ENCODE measurements at places on chromosomes 13 and 19.

GRCh38 chr19:12953138-12953798 is 3.8 kb downstream of the GADD45GIP1 start:
- no peak for DNase-seq

DNA sequence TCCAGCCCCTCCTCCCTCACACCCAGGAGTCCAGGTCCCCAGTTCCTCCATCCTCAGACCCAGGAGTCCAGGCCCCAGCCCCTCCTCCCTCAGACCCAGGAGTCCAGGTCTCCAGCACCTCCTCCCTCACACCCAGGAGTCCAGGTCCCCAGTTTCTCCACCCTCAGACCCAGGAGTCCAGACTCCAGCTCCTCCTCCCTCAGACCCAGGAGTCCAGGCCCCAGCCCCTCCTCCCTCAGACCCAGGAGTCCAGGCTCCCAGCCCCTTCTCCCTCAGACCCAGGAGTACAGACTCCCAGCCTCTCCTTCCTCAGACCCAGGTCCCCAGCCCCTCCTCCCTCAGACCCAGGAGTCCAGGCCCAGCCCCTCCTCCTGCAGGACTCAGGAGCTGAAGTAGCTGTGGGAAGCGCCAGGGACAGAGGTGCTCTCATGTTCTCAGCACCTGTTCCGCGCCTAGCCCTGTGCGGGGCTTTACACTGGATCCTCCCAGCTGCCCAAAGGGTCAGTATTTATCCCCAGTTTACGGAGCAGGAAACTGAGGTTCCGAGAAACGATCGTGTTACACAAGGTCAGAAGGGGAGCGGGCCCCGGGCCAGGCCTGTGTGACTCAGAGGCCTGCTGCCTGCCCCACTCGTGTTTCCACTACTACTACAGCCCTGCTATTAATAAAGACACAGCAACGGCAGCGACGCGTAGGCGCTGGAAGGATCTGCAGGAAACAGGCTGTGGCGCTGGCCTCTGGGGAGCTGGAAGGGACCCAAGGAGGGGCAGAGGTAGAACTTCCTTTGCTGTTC is 1.7 kb upstream of the SBK3 start:
- no peak for DNase-seq

DNA sequence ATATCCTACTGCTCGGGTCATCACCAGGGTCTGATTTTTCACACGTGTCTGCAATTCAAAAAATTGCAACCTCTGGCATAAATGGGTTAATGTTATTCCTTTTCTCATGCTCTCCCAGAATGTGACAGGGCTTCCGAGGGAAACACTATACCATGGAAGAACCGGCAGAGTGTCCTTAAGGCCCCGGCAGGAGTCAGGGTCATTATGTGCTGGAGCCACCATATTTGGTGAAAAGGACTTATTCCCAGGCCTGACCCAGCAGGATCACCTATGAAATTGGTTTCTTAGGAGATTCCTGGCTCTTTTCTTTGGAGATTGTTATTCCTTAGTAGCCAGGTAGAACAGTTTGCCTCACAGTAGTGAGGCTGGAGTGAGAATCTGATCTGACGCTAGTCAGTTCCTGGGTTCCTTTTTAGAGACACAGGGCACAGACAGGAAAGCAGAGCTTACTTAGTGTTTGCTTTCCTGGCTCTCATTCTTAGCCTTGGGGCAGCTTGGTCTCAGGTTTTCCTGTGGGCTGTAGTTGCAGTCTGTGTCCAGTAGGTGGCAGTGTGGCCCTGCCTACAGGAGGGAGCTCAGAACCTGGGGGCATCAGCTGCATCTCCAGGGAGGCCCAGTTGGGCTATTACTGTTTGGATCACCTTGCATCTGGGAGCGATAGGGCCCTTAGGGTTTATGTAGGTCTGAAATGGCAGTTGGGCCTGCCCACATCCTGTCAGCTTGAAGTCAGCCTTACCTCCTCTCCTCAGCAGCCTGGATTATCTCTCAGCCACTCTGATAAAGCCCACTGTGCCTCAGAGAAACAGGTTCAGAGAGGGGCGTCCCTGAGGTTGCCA is 12.4 kb downstream of the SNRNP70 start:
- peak; percentile 70 for DNase-seq

- DNase-seq, result no peak
These were observed 8.8 kb upstream of the OXGR1 start for GRCh38 chr13:97003071-97003470.

DNA sequence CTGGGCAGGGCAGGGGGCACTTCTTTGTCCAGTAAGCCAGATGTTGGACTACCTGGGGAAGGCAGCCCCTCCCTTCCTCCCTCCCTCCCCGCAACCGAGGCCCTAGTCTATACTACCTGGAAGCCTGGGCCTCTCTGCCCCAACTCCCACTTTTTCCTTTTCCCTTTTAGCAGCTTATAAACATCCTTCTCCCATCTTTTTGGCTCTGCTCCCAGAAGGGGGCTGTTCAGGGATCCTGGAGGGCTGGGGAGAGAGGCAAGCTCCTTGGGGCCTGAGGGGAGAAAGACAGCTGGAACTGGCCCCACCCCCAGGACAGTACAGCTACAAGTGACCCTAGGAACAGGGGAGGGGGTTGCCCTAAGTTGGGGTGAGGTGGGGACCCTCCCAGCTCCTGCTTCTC is 44.9 kb downstream of the LYL1 start:
- DNase-seq, result no peak

DNA sequence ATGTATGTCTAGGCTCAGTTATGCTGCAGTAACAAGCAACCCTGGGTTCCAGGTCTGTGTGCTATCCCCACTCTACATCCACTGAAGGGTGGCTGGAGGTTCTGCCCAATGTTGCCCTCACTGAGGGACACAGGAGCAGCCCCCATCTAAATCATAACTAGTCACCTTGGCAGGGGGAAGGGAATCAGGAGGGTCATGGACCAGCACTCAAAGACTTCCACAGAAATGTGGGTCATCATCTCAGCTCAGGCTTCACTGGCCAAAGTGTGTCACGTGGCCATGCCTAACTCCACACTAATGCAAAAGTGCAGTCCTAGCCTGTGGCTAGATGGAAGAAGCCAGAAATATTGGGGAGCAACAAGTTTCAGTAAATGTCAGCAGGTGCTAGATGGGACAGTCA is 137.3 kb upstream of the ZNF507 start:
- DNase-seq, result no peak

GRCh38 chr13:78993792-78994191 is 334.8 kb upstream of the OBI1 start:
- no peak for DNase-seq

DNA sequence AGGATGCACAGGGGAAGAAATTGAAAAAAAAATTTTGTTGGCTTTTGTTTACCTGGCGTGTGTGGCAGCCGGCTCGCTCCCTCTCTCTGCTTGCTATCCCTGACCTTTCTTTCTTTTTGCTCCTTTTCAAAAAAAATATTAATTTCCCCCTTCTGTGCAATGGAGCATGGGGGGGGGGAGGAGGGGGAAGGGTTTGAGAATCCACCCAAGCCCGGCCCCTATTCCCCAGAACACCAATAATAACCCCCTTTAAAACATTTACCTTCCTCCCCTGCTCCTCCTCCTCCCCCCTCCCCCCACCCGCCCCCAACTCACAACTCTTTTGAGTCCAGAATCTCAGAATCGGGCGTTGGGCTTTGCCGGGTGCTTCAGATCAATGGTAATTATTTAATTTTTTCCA is 28.4 kb downstream of the NFIX start:
- no peak for DNase-seq

- no peak for DNase-seq
These were observed 10.6 kb downstream of the CLC start for GRCh38 chr19:39727070-39727800.

DNA sequence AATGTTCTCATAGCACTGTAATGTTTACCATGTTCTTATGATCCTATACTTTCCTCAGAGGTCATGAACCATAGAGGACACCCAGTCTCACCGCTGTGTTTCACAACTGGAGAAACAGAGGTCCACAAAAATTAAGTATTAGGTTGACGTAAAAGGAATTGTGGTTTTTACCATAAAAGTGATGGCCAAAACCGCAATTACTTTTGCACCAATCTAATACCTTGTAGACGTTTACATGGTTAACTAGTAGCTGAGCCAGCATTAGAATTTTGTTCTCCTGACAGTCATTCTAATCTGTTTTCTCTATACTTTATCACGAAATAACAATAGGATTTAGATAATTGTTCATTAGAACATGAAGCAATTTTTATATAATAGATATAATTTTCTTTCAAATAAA is 763.4 kb upstream of the ARGLU1 start:
- no peak for DNase-seq

DNA sequence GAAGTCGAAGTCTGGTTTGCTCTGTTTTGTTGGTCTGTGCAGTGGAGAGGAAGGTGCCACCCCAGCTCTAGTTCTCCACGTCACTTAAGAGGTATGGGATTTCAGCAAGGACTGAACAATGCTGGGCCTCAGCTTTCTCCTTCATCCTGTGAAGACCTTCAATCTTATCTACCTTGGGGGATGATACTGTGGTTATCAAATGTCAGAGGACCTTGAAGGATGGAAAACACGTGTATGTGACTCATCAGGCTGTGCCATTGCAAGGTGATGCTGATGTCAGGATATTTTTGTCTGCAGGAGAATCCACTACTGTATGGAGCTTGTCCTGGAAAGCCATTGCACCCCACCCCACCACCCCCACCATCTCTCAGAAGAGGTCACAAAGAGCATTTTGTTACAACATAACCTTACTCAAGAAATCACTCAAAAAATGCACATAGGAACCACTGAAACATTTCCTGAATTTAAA is 81.4 kb upstream of the UQCRFS1 start:
- no peak for DNase-seq

- peak; percentile 99 for DNase-seq
These were observed 2.8 kb upstream of the CERS4 start for GRCh38 chr19:8206147-8207087.

DNA sequence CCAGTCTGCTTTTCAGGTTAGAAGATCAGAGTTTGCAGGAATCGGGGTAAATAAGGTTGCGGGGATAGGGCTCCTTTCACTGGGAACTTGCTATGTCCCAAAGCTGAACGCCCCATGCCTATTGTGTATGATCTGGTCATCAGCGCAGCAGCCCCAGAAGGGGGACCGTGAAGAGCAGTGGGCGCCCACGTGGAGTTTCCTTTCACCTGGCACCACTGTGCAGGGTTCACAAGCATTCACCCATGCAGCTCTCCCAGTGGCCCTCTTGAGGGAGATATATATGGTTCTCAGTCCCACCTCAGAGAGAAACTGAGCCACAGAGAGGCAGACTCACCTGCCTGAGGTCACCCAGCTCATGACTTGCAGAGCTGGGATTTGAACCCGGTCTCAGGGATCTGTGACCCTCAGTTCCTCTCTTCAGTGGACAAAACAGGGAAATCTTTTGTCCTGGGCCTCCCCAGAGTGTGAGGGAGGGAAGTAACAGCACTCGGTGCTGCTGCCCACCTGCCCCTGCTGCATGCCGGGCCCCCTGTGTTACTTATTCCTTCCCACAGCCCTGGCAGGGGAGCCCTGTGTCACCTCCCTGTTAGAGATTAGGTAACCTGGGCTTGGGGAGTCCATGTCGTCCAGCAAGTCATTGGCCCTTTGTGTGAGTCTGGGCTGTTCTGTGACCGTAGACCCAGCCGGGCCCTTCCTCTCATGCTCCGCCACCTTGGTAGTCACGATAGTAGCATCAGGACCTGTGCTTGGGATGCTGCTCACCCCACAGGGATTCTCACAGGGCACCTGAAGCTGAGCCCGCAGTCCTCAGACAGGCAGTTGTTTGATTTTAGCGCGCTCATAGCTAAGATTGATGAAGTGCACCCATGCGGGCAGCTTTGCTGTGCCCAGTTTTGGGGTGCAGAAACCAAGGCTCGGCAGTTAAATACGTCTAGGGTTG is 27.9 kb downstream of the PPP5C start:
- DNase-seq, result no peak

- no peak for DNase-seq
These were observed 2.7 kb downstream of the FSTL3 start for GRCh38 chr19:678791-679388.

DNA sequence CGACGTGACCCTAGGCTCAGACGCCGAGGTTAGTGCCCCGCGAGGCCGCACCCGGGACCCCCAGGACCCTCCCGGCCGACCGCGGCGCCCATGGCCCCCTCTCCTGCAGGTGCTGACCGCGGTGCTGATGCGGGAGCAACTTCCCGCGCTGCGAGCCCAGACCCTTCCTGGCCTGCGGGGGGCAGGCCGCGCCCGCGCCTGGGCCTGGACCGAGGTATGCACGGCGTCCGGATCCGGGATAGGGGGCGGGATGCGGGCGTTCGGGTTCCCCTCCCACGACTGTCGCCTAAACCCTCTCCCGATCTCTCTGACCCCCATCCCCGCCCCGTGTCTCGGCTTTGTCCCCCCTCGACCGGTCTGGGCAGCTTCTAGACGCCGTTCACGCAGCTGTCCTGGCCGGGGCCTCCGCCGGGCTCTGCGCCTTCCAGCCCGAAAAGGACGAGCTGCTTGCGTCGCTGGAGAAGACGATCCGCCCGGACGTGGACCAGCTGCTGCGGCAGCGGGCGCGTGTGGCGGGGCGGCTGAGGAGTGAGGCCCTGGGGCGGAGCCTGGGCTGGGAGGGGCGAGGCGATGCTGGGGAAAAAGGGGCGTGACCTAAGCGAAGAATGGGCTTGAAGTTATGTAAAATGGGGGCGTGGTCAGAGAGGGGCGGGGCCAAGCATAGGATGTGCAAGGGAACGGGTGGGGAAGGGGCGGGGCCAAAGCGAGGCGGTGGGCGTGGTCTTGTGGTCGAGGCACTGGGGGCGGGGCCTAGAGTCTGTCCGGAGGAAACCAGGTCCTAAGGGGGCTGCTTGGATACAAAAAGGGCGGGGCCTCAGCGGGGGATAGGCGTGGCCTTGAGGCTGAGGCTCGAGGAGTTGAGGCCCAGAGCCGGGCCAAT is 16.0 kb upstream of the COLGALT1 start:
- DNase-seq, result peak; percentile 56

Data from NCI-H510A treated with DMSO at 0.1 percent for 48 hours (cell line).